ENCODE measurements at places on chromosomes 12 and 14.

DNA sequence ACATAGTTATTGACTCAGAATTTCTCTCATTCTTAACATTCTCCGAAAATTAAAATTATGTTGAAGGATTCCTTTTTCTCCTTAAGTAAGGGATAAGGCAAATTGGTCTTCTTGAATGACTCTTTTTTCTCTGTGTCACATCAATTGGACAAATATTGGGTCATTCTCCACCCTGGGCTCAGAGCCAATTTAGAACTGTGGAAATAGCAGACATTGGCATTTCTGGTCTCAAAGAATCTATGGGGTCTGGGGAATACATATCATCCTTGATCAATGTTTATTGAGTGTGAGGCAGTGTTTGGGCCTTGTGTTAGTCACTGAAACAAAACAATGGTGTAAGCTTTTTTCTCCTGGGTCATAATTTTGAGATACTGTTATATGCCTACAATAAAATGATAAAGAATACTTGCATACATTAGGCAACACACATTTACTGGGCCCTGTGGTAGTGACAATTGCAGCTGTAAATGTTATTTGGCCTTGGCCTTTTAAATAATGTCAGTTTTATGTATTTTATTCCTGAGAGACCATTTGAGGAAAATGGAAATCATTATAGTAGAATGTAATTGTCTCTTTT is 414.6 kb downstream of the TMEM132D start:
- no peak for DNase-seq

- DNase-seq = no peak
Measured at GRCh38 chr12:89544681-89545184, 18.9 kb upstream of the POC1B start.

DNA sequence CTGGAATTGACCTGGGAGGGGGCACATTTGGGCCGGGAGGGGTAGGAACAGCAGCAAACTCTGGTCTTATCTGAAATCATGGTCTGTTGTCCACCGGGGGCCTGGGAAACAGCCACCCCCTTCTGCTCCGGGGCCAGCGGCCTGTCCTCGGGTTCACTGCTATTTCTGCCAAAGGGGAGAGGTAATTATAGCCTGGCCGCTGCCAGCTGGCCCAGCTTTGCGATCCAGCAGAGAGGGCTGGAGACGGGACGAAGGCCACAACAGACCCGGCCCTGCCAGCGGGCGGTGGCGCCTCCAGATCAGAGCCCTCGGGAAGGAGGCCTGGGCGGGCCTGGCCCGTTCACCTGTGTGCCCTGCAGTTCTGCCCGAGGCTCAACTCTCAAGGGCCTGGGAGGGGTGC is at the start of gene C14orf180:
Gene C14orf180, plus strand, starts transcription at position 258 of the 400 bp plus-strand sequence. CDS start 6,667 bp downstream, outside the sequence.
- DNase-seq = no peak

GRCh38 chr14:21428930-21429329 is 27.0 kb downstream of the CHD8 start:
- no peak for DNase-seq

DNA sequence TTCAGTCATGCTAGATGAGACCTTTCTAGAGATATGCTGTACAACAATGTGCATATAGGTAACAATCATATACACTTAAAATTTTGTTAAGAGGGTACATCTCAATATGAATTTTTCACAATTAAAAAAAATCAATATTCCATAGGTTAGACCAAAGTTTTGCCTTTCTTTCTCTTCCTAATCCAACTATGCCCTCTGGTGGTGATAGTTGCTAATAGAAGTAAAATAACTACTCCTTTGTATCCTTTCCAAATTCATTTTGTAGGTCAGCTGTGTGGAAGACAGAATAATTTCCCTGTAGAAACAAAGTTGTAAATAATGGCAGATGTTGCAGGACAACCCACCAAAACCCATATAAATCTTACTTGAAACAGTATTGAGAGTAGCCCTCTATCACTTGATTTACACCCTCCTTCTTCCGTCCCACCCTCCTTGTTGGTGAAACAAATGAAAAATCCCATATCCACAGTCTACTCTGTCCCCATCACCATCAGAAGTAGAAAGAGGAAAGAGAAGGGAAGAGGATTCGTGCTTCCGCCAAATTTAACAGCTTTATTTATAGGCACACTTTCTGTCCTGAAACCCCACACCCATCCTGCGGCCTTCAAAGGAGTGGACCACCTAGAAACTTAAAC is 34.2 kb upstream of the KICS2 start:
- DNase-seq = no peak

- no peak for DNase-seq
Measured at GRCh38 chr12:47377414-47378221, 297.9 kb upstream of the AMIGO2 start.

- no peak for DNase-seq
Measured at GRCh38 chr12:53532524-53533445, 25.5 kb upstream of the NPFF start.

DNA sequence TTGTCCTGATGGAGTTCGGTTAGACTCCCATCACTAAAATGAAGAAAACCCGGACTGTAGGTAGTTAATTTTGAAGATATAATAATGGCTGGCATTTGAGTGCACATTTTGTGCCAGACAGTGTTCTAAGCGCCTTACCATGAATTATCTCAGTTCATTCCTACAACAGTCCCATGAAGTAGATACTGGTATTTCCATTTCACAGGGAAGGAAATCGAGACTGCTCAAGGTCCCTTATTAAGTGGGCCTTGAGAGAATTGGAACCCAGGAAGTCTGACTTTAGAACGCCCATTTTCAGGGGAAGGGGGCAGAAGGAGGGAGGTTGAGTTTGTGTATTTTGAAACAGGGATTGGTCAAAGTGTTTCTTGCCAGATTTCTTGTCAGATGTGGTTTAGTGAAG is 855 bp downstream of the MNAT1 start:
- no peak for DNase-seq

GRCh38 chr12:124796303-124796960 is 67.2 kb downstream of the SCARB1 start:
- no peak for DNase-seq

DNA sequence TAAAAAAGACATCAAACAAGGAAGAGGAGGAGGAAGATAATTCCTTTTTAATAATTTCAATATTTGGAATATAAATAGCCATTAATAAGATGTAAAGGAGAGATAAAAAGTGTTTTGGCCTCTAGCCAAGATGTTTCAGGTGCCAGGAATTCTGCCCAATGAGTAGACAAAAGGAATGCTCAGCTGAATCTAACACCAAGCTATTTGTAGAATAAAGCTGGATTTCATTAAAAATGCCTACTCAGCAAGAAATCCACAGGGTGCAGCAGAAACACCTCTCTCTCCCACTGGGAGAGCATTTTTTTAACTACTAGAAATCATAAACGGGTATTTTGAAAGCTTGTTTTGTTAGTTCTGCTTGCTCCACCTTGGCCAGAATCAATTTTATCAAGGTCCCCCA is 4.1 kb upstream of the STAB2 start:
- DNase-seq = no peak

- no peak for DNase-seq
Measured at GRCh38 chr14:53871951-53872350, 84.7 kb downstream of the BMP4 start.

GRCh38 chr14:71410578-71411284 is 503.5 kb downstream of the PCNX1 start:
- DNase-seq = no peak

GRCh38 chr14:66442953-66443571 is 43.1 kb upstream of the CCDC196 start:
- DNase-seq = no peak

- no peak for DNase-seq
Measured at GRCh38 chr14:50357753-50358395, 38.8 kb downstream of the CDKL1 start.

- no peak for DNase-seq
Measured at GRCh38 chr12:9721394-9722092, 11.4 kb downstream of the CLECL1 start.

DNA sequence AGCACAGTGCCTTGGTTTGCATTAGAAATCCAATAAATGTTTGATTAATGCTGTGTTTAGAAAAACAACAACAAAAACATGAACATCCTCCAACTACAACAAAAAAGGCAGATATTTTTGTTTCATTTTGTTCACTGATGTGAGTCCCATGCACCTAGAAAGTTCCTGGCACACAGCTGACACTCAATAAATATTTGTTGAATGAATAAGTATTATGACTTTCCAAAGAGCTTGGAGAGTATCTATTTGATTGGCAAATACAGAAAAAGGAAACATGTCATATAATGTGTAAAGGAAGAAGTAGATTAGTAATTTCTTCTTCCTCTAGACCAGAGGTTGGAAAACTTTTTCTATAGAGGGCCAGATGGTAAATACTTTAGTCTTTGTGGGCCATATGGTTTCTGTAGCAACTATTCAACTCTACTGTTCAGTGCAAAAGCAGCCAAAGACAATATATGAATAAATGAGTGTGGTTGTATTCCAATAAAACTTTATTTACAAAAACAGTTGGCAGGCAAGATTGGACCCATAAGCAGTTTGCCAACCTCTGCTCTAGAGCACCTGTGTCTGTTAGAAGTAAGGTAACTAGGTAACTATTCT is 312.3 kb upstream of the DIO2 start:
- no peak for DNase-seq

DNA sequence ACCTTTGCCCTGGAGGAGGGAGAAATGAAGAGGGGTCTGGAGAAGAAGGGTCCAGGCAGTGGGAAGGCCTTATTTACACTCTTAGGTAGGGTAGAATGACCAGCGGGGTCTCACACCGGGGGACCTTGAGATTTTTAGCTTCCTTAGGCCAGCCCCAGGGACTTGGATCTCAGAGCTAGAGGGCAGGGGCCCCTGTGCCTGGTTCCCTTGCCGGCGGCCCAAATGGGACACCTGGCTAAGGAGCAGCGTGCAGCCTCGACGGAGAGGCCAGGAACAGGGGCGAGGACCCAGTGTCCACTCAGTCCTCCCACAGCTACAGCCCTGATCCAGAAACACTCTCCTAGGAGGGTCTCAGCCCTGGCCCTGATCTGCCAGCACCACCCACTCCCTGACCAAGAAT is 41.8 kb downstream of the DIO3 start:
- DNase-seq = no peak

DNA sequence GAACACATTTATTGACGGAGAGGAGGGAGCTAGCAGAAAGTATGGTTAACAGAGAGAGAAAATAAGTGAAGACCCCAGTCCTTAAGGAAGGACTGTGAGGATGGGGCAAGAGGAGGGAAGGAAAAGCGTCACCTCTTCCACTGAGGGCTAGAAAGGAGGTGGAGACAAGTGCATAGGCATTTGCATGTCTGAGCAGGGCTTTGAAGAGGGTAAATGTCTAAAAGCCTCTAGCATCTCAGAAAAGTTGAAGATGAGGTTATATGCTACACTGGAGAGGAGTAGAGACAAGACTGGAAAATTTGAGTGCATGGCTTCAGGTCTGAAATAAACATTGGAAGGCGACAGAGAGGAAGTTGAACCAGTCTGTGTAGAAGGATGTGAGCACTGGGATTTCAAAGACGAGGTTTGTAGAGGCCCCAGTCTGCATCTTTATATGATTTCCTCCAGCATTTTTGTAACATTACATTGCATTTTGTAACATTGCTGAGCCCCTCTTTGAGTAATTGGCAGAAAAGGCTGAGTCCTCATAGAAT is 98.5 kb upstream of the IFNG-AS1 start:
- no peak for DNase-seq

DNA sequence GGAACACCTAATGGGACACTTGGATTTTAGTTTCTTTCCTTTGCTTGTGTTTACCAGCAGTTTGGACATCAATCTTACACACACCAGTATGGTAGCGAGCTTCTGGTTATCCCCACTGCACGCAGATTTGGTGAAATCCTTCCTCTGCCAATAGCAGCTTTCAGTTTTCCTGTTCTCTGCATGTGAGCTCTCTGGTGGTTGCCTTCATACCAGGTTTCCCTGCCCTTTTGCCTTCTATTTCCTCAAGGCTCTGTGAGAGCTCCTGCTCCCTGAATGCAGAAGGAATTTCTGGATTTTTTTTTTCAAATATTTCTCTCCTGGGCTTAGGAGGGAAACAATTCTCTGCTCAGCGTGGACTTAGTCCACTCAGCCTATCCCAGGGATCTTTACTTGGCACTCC is 93.0 kb upstream of the CCDC91 start:
- no peak for DNase-seq

DNA sequence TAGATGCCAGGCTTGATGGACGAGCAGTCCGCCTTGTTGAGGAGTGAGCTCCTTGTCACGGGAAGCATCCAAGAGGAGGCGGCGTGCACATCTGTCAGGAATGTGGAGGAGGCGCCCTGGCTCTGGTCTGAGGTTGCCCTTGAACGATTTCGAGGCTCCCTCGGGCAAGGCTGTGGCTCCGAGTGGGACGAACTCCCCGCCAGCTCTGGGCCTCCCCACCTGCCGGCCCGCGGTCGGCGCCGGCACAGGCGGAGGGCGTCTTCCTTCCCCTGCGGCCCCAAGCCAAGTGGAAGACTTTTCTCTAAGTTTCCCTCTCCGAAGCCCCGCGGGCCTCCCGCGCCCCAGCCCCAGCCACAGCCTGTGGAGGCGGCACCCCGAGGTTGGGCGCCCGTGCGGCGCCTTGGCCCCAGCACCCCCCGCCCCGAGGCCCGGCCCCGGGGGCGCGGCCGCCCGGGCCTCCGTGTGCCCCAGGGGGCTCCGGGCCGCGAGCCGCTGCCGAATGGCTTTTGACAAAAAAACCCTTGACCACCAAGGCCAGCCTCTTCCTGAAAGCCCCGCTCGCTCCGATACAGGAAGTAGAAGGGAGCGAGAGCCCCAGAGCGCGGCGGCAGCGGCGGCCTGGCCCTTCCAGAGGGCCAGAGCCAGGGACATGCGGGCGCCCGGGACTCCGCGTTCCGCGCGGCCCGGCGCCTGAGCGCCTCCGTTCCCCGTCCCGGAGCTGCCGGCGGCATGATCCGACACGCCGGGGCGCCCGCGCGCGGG is at the start of gene RIN3:
Gene RIN3, plus strand, starts transcription at position 578 of the 762 bp plus-strand sequence. Its CDS starts 152 bp downstream, at position 730.
- no peak for DNase-seq

- DNase-seq = no peak
Measured at GRCh38 chr14:89470401-89470800, 53.4 kb upstream of the FOXN3 start.

- DNase-seq = no peak
Measured at GRCh38 chr12:28424965-28425364, 234.7 kb downstream of the CCDC91 start.

DNA sequence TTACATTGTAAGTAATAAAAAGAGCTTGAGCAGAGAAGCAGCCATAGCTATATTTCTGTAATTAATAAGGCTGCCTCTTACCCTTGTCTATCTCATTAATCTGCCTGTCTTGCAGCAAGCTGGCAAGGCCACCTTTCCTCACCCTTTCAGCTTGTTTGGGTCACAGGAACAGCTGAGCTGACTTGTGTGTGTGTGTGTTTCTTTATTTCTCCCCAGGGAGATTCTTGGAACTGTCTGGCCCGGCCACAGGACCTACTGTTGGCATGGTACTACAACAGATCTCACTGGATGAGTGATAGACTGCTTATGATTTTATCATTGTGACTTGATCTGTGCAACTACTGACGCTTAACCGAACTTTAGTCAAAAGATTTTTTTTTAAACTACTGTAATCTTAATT is 213.7 kb downstream of the SLC2A13 start:
- no peak for DNase-seq

DNA sequence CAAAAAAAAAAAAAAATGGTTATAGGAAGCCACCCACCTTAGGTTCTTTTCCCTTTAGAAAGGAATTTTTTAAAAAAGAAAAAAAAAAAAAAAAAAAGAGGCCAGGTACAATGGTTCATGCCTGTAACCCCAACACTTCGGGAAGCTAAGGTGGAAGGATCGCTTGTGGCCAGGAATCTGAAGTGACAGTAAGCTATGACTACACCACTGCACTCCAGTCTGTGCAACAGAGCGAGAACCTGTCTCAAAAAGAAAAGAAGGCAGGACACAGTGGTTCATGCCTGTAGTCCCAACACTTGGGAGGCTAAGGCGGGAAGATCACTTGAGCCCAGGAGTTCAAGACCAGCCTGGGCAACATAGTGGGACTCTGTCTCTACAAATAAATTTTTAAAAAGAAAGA is 36.0 kb downstream of the SPTLC2 start:
- no peak for DNase-seq

- no peak for DNase-seq
Measured at GRCh38 chr14:106665814-106666213, 1139.4 kb downstream of the TMEM121 start.
